Kidney capillary endothelial cell (primary cell): ENCODE measurements at places on chromosomes 12 and 14.
A peak's percentile ranks its signal among the peaks of the same experiment; 100 is the strongest.

DNA sequence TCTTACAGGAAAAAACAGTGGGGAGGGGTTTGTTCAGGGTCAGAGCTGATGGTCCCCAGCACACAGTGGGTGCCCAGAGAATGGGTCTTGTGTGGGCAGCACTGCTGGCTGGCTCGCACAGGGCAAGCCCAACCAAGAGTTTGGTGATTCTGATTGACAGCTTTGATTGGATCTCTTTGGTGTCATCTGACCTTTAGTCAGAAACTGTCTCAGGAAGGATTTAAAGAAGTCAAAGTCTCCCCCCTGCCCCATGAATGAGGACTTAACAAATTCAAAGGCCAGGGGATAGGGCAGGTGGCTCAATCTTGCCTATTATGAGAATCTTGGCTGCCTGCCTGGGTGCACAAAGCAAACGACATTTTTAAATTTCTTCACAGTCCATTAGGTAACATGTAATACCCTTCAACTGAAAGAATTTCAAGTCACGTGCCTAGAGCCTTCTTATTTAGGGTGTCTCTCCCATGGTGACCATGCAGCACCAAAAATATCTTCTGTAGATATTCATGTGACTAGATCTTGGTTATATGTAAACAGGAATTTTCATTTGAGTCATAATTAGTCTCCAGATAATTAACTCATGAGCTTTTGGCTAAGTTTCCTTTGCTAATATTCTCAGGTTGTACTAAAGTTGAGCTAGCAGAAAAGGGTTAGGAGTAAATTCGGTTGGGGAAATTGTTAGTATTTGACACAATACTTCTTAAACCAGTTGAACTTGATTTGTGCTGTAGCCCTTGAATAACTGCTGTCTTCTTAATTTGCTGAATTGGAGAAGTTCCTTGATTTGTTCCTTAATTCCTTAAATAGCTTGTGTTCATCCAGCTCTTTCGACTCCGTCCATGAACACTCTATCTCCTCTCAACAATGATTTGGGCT, 54.5 kb upstream of the HECTD1 start:
- DNase-seq, result no peak

DNA sequence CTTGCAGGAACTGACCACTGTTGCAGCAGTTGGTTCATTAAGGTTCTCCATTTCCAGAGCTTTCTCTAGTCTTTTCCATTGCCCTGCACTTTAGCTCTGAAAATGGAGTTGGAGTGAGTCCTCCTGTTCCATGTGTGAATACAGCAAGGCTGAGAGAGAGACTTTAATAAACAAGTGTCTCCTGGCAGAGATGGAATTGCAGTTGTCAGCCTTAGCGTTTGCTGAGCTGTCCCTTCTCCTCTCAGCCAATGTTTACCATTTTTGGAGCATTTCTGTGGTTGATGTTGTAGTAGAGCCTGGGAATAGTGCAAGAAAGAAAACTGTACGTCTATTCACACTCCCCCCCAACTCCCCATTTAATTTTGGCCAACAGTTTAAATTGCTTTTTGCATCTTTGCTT, 7.5 kb upstream of the MANSC4 start:
- DNase-seq, result no peak

DNA sequence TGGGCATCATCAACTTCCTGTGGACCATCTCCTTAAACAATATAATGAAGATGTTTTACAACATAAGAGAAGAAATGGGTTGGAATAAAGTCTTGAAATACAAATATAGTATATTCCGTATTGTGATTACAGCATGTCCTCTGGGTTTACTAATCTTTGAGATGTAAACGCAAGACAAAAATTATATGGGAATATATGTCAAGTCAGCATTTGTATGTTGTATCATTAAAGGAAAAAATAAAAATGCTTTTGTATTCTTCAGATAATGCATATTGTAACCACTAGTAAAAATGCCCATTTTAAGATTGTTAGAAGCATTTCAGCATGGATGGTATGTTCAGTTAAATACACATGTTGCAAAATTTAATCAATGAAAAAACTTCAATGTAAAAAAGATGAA, 893.3 kb downstream of the FLRT2 start:
- no peak for DNase-seq

DNA sequence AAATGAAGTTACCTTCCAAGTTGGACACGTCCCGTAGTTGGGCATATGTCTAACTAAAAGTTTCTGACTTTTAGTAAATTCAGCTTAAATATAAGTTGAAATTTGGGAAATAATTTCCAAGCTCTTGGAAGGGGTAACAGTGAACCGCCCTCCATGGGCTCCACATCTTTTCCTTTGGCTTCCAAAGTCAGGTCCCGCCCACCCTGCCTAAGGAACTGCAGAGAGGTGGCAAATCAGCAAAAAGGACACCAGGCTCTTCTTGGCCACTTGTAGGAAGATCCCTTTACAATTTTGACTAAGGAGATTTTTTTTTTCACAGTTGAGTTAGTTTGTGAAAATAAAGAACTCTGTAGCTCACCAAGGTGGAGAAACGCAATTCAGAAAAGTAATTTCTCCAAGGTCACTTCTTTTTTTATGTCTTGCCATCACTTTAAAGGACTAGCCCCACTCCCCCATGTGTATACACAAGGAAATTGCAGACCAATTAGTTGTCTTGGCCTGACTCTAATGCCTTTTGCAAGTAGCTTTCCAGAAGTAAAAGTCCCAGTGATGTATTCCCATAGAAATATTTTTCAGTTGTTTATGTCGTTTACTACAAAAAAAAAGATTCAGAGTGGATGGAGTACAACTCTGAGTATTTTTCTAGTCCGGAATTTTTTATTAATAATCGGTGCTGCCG, 181.2 kb downstream of the PELI2 start:
- no peak for DNase-seq

DNA sequence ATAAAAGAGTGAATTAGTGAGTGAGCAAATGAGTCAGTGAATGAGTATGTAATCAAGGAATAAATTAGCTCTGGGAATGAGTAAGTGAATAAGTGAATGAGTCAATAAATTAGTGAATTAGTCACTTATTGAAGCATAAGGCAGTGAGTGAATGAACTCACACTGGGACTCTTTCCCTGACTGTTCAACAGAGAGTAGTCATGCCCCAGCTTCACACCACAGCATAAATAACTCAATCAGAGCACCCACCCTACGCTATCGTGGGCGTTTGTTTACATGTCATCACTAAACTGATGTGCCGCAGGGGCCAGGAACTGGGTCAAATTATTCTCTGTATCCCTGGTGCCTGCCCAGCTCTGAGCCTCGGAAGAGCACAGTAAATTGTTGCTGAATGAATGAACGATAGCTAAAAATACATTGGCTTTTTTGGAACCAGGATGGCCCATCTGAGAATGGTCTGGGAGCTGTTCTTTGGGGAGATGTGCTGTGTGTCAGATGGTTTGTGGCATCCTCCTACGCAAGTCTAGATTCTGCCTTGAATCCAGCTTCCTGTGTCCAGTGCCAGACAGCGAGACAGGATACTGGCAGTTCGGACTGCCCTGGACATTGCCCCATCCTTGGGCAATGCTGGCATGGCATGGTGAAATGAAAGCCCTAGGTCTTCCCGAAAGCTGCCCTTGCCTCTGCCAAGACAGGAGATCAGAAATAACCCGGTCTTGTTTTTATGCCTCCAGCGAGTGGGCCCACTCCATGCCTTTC, 98.0 kb upstream of the RTL1 start:
- no peak for DNase-seq

DNA sequence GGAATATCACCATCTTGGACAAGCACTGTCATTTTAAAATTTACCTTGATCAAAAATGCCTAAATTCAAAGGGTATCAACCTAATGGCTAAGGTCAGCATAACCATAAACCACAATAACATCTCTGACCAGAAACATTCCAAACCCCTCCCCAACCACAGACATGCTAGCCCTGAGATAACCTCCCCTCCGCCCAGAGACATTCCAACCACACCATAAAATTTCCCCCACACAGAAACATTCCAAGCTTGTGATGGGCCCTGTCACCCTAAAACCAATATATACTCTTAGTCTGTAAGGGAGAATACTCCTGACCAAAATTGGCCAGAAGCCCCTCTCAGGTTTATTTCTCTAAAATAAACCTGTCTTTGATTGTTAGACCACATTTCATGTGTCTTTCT, 17.7 kb downstream of the EPYC start:
- DNase-seq, result no peak

DNA sequence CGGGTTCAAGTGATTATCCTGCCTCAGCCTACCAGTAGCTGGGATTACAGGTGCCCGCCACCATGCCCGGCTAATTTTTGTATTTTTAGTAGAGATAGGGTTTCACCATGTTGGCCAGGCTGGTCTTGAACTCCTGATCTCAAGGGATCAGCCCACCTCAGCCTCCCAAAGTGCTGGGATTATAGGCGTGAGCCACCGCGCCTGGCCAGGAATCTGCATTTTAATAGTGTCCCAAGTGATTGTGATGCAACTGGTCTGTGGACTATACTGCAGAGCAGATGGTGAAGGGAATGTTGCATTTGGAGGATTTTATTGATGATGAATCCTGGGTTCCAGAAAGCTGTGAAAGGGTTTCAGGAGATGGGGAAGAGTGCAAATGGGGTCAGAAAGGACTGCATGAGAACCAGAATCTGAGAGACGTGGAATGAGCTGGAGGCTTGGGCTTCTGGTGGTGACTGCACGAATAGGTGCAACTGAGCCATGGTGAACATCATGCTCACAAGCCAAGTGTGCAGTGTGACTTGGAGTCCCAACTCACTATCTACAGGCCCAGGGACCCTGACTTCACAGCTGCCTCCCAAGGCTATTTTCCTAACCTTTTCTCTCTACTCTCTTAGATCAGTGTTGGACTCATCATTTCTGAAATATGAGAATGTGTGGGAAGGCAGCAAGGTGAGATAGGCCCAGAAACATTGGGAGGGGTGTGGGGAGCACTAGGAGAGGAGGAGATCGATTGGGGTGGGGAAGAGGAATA, 4.5 kb downstream of the RPS26 start:
- DNase-seq, result no peak

DNA sequence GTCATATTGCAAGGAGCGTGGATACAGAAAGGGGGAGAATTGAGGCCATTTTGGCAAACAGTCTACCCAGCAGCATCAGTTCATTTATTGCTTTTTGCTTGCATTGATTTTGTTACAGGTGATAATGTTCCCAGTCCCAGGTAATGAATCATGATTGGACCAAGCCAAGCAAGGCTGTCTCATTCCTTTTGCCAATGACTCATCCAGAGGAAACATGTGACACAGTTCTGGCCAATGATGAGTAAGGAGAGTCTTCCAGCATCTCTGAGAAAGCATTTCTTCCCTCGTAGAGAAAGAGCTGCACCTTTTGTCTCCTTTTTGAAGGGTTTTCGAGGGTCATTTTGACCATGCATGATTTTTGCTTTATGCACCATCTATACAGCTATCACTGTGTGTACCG, 68.2 kb downstream of the SLC15A4 start:
- no peak for DNase-seq

DNA sequence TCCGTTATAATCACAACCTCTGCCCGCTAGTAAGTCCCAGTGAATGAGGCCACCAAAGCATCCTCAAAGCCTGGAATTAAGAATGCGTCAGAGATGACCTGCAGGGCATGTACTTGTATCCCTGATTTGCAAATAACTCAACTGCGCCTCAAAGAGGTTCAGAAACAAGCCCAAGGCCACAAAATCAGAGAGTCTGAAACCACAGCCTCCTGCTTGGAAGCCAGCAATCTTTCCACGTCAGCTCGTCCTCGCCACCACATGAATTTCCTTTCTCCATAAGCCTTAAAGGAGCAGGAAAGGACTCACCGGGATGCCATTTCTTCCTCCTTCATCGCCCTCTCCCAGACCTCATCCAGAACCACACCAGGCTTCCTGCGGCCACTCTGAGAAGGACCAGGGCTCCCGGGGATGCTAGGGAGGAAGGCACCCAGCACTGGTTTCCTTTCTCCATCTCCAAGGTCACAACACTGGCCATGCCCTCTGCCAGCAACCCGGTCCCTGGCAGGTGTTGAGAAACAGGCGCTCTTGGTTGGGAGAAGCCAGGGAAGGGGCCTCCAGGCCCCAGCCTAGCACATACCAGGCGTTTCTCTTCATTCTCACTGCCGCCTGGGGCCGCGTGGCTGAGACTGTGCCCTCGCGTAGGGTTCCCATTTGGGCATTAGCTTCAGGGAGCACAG, 191.2 kb upstream of the DIO3 start:
- DNase-seq, result no peak

DNA sequence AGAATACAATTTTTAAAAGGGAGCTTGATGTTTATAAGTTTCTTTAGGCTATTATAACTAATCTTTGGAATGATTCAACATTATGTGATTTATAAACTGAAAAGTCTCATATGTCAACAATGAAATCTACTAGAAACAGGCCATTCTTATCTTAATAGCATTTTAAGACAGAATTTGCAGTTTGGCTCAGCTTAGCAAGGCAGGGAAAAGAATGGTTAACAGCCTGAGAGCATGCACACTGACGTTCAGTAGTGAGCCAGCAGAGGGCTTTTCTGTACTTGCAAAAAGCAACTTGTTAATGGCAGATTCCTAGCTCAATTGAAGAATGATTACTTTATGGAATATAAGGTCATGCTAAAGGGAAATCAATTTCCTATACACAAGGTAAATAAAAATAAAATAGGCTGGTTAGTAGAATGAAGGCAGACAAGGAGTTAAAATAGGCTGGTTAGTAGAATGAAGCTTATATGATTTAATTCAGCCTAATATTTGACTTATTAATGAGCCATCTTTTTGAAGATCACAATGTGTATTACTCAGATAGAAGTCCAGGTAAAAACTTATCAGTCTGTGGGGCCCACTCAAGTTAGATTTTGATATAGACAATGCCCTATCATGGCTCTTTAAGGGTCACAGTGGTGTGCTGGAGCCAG, 95.9 kb downstream of the OTOGL start:
- DNase-seq, result peak; percentile 46

DNA sequence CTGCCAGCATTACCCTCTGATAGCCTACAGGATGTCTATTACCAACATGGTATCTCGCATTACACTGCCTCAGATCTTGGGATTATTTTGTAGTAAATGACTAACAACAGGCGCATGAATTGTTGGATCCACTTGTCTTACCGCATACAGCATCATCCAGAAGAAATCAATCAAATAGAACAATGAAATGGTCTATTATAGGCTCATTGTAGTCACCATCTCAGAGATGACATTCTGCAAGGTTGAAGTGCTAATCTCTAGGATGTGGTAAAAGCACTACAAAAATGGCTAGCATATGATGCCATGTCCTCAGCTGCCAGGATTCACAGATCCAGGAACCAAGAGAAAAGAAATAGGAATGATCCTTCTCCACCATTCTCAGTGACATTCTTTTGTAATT, 52.0 kb downstream of the WASHC3 start:
- no peak for DNase-seq

GRCh38 chr12:51850965-51851299, 2.4 kb upstream of the FIGNL2 start:
- DNase-seq, result no peak

DNA sequence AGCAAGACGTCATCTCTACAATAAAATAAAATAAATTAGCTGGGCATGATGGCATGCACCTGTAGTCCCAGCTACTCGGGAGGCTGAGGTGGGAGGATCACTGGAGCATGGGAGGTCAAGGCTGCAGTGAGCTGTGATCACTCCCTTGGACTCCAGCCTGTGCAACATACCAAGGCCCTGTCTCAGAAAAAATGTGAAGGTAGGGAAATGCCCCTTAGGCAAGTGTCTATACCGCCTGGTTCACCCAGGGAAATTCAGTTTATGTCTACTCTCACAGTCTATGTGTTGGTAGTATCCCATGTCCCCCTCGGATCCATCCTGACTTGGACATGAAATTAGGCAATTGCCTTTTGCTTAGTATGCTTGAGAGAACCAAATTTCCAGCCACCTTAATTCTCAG, 88.4 kb upstream of the TMEM132C start:
- no peak for DNase-seq

GRCh38 chr12:92506460-92506859, 196.3 kb upstream of the PLEKHG7 start:
- no peak for DNase-seq

GRCh38 chr12:81644503-81644902, 114.6 kb downstream of the PPFIA2 start:
- peak; percentile 25 for DNase-seq
